ENCODE measurements at places on chromosomes 13 and 19. TPM values are rescaled to one million over a fixed set of nuclear protein-coding genes. Genes with fewer than 3 reads are reported as not detected.
A peak's percentile ranks its signal among the peaks of the same experiment; 100 is the strongest.

The PNMA8A gene
- total RNA-seq, result 1.5 TPM

DNA sequence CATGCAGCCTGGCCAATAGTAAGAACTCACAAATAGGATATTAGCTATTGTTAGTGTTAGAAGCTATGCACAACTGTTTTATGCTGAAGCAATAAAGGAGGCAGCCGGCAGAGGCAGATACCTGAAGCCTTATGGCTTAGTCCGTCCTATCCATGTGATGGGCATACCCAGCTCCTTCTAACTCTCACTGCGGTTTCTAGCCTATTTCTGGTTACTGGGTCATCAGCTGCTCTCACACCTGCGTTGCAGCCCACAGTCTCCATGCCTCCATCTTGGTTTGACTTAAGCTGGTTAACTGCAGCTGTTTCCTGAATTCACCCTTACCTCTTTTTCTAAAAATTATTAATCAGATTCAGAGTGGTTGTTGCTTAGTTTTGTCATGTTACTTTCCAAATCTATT is 40.5 kb upstream of the CNMD start:
- no peak overlapping the region for H3K4me3 ChIP-seq
- no peaks in the 10 kb centered on the region for H3K36me3 ChIP-seq
- no peak for DNase-seq
- H3K27me3 ChIP-seq, result no peaks in the 10 kb centered on the region
- no peaks in the 10 kb centered on the region for H3K4me1 ChIP-seq

DNA sequence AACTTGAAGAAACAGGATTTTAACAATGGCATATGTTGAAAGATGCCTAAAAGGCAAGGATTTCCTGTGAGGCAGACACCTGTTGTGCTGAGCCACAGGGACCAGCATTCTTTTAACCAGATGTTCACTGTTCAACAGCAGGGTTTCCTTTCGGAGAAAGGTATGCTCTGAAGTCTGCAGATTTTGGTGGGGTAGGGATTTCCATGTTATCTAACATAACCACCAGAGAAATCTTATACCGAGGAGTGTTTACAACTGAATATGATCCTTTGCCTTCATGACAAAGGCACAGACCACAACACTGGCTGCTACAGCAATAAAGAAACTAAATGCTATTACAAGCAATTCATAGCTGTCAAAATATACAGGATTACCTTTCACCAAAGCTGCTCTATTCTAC is 48.1 kb downstream of the MPHOSPH8 start:
- H3K27ac ChIP-seq, result no peak overlapping the region
- no peak overlapping the region for H3K4me3 ChIP-seq
- H3K36me3 ChIP-seq, result peaks cover 19% of the 10 kb centered on the region
- no peak for DNase-seq
- H3K27me3 ChIP-seq, result no peaks in the 10 kb centered on the region
- no peaks in the 10 kb centered on the region for H3K4me1 ChIP-seq

GRCh38 chr19:13127051-13127450 is 9.0 kb downstream of the NACC1 start:
- H3K4me3 ChIP-seq, result no peak overlapping the region
- H3K27ac ChIP-seq, result no peak overlapping the region
- peaks cover 11% of the 10 kb centered on the region for H3K36me3 ChIP-seq
- no peaks in the 10 kb centered on the region for H3K4me1 ChIP-seq

GRCh38 chr19:34501339-34502320 is 20.1 kb downstream of the WTIP start:
- peaks cover 22% of the 10 kb centered on the region for H3K36me3 ChIP-seq
- H3K27me3 ChIP-seq, result peaks cover 5% of the 10 kb centered on the region
- no peak overlapping the region for H3K4me3 ChIP-seq
- peaks cover 8% of the 10 kb centered on the region for H3K4me1 ChIP-seq

- peaks cover 14% of the 10 kb centered on the region for H3K36me3 ChIP-seq
- peak; percentile 56 for DNase-seq
- H3K4me1 ChIP-seq, result peaks cover 43% of the 10 kb centered on the region
Observed at GRCh38 chr13:32538143-32538620, 413 bp downstream of the N4BP2L2 start.

Measured in lower lobe of right lung (tissue), 2 donors.